ENCODE measurements at places on chromosomes 5 and 9. TPM values are rescaled to one million over a fixed set of nuclear protein-coding genes. Genes with fewer than 3 reads are reported as not detected.

Gene ZNG1C
- 6.5 TPM for total RNA-seq

Gene UBAC1
- 72.0 TPM for total RNA-seq

Gene SVEP1
- 1.8 TPM for total RNA-seq

Gene CDKN2A
- not detected for total RNA-seq

Gene NEUROG1
- not detected for total RNA-seq

Gene SHISAL2B
- total RNA-seq = not detected

Gene ZNF366
- total RNA-seq = not detected

Gene RMRP
- total RNA-seq = 6,436 TPM

Gene OR1J2
- not detected for total RNA-seq

Gene GPR107
- total RNA-seq = 11.4 TPM

Gene RC3H2
- total RNA-seq = 9.8 TPM

Gene MARCOL
- not detected for total RNA-seq

Gene TMED9
- 366 TPM for total RNA-seq
